Stimulated activated CD4-positive, alpha-beta T cell treated with anti-CD3 and anti-CD28 coated beads, Interleukin-12 subunit alpha, Interleukin-12 subunit beta, amount 100 ng/mL, for 4 hours (primary cell): ENCODE measurements at places on chromosomes 7 and 10.

- DNase-seq = no peak
These were observed 483.9 kb downstream of the HTR7 start for GRCh38 chr10:90373911-90374310.

DNA sequence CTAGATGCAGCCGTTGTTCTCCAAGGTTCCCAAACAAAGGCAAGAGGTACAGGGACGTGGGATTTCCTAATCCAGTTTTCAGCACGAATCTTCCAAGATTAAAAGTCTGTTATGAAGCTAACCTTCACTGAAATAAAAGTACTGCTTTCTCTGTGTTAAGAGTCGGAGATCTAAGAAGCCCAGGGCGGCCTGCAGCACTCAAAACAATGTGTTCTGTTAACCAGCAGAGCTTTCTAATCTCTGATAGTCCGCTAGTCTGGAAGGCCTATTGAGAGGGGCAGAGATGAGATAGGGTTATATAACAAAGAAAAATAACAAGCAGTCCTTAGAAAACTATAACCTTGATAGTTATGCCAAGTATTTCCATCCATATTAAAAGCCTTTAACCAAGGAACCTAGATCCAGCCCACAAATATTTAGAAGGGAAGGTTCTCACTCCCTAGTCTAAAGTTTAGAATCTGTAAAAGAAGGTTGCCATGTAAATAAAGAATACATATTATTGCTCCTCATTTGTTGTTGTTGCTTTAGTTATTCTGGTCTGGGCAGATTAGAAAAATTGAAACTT is 106.3 kb upstream of the SVIL start:
- no peak for DNase-seq

DNA sequence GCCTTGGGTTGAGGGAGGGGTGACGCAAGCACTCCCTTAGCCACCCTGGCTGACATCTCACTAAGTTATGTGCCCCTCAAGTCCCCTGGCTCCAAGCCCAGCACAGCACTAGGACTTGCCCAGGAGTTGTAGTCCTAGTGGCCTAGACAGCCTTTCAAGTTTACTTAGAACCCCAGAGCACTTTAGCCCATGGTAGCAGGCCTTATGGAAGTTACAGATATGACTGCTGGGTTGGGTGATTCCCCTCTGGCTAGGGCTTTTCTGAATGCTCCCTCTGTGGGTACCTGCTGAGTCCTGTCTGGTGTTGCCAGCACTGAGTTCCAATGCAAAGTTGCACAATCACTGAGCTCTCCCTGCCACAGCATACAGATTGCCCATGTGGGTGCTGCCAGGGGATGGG is 83.2 kb downstream of the AHCYL2 start:
- no peak for DNase-seq

- no peak for DNase-seq
These were observed 10.6 kb downstream of the VIM start for GRCh38 chr10:17238445-17239291.

GRCh38 chr10:21614000-21614399 is 80.0 kb downstream of the MLLT10 start:
- no peak for DNase-seq

DNA sequence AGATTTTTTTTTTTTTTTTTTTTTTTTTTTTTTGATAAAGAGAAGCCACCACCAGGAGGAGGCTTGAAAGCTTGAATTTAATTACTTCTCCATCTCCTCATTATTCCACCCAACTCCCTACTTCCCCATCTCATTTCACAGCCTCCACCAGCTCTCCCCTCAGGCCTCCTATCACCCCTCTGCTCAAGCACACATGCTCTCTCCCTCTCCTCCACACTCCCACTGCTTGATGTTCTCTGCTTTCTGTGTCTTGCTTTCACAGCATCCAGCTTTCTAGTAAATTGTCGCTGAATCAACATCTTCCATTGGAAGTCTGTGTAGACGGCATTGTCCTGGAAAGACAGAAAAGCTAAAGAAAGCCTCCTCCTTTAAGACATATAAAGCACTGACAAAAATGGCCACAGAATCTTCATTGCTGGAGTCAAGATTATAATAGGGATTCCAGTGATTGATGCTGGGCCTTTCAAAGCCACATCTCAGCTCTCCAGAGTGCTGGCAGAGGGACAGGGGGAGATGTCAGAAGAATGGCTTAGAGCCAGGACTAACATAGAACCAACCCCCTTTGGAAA is 58.3 kb downstream of the DOCK4 start:
- DNase-seq = no peak

DNA sequence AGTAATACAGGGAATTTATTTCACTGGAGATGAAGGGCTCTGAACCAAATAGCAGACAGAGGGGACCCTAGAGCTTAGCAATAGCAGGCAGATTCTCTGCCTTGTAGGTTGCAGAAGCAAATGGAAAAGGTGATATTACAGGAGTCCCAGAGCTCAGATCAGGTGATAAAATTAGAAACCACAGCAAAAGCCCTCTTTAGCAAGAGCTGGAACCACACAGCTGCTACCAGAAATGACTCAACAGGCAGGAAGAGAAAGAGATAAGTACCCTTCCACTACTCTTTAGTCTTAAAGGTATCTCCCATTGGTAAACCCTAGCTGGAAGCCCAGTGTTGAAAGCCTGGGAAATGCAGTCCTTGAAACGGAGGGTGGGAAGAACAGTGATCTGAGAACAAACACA is 535.6 kb upstream of the GHITM start:
- DNase-seq = no peak

- no peak for DNase-seq
These were observed 89.4 kb downstream of the RALA start for GRCh38 chr7:39712751-39713150.

- DNase-seq = no peak
These were observed 69.5 kb downstream of the ADCY1 start for GRCh38 chr7:45643630-45644029.

DNA sequence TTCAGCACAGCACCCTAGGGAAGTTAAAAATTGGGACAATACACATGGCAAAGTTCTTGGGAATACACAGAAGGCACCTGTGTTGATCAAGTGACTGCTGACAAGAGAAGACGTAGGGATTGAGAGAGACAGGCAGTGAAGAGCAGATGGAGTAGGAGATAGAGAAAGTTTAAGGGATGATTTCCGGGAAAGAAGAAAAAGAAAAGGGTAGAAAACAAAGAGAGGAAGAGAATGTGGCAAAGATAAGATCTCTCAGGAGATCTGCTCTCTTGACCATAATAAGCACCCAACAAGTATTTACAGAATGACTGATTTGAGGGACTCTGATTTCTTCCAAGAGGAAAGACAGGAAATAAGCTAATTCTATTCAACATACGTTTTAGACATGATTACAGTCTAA is 15.1 kb upstream of the RALA start:
- DNase-seq = no peak

DNA sequence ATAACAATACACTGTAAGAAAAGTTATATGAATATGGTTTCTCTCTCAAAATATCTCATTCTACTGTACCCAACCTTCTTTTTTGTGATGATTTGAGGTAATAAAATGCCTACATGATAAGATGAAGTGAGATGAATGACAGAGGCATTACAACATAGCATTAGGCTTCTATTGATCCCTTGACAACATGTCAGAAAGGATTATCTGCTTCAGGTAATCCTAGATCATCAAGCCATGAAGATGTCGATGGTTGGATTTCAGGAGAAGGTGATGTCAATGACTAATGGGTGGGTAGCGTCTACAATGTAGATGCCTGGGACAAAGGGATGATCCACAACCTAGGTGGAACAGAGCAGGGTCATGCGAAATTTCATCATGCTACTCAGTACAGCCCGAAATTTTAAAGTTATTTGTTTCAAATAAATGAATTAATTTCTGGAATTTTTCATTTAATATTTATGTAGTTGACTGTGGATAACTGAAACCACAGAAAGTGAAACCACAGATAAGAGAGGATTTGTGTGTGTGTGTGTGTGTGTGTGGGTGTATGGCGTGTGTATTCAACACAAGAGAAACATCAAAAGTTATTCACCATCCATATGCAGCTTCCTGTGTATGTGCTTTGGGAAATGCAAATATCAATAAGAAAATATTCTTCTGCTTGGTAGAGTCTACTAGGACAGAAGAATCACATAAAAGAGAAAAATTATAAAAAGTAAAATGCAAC is 77.0 kb downstream of the MAGI2 start:
- no peak for DNase-seq

DNA sequence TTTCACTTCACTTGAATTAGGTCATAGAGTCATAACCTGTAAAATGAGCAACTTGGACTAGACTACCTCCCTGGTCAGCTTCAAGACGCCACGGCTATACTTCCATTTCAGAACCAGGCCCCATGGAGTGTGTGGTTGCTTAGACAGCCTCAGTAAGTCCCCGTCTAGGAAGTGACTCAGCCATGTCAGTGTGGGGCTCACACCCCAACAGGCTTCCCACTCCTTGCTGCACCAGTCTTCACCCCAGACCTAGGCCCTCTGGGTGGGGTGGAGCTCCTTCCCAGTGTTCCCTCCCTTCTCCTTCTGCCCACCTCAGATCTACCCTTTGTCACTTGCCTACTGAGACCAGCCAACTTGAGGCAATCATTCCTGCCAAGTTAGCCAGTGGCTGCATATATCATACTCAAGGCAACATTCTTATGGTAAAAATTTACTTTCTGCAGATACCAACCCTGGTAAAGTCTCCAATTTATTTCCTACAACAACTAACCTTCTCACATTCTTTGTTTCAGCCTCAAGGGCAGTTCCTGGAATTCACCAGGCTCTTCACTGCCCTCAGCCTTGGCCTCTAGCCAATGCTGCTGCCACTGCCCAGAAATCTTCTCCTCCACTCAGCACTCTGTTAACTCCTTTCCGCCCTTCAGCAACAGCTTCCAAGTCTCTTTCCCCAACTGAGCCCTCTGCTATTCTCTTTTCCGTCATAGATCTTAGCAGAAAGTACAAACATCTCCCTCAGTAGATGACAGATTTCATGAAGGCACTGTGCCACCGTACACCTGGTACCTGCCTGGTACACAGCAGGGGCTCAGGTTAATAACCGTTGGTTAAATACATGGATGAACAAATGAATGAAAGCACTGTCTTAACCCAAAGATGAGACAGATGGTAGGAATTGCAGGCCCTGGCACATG is 31.3 kb upstream of the ZNRF2 start:
- DNase-seq = no peak
